ENCODE measurements at places on chromosomes 16 and 17.

DNA sequence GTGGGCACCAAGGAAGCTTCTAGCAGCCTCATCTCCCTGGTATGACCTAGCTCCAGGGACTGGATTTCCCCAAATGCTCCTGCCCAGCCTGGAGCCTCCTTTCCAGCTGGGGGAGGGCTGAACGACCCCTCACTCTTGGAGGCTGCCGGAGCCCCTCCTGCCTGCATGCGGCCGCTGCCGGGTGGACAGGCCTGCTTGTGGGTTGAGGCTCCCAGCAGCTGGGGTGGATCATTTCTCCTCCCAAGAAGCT is 213.6 kb downstream of the SEC14L1 start:
- no peaks in the 10 kb centered on the region for H3K27me3 ChIP-seq
- H3K36me3 ChIP-seq: no peaks in the 10 kb centered on the region
- H3K4me1 ChIP-seq: peaks cover 18% of the 10 kb centered on the region
- DNase-seq: no peak

GRCh38 chr17:66190738-66191592 is 968 bp downstream of the CEP112 start:
- DNase-seq: peak; percentile 24
- no peaks in the 10 kb centered on the region for H3K27me3 ChIP-seq
- peak overlapping the region; percentile 76 for H3K4me3 ChIP-seq
- peak overlapping the region; percentile 28 for H3K27ac ChIP-seq

DNA sequence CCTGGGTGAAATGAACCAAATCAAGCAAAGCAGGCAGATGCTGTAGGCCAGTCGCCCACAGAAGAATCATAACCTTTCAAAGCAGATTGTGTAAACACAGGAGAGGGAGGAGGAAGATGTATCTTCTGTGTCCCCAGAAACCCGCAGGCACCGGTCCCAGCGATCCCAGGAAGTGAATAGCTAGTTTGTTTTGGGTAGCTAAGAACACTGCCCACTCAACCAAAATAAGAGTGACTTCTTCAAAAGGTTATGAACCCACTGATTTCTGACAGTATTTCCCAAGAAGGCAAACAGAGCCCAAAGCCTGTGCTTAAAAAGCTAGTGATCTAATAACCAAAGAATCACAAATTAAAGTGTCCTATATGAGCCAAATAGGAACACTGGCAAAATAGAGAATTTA is 67.8 kb downstream of the GRIN2A start:
- H3K27ac ChIP-seq: no peak overlapping the region
- DNase-seq: no peak
- no peak overlapping the region for H3K4me3 ChIP-seq
- no peaks in the 10 kb centered on the region for H3K36me3 ChIP-seq
- H3K27me3 ChIP-seq: no peaks in the 10 kb centered on the region

GRCh38 chr17:8696426-8696825 is 48.2 kb downstream of the CCDC42 start:
- H3K4me1 ChIP-seq: peaks cover 16% of the 10 kb centered on the region
- no peaks in the 10 kb centered on the region for H3K27me3 ChIP-seq
- no peak overlapping the region for H3K4me3 ChIP-seq
- H3K36me3 ChIP-seq: no peaks in the 10 kb centered on the region
- DNase-seq: peak; percentile 46

- H3K36me3 ChIP-seq: no peaks in the 10 kb centered on the region
- peak overlapping the region; percentile 45 for H3K27ac ChIP-seq
- no peak for DNase-seq
Measured at GRCh38 chr16:11302977-11303376, 21.8 kb upstream of the PRM1 start.

Data from cardiac muscle cell (in vitro differentiated cells and primary cell).